ENCODE measurements at places on chromosomes 11 and 22. TPM values are rescaled to one million over a fixed set of nuclear protein-coding genes. Genes with fewer than 3 reads are reported as not detected.
A peak's percentile ranks its signal among the peaks of the same experiment; 100 is the strongest.

Gene CARD18
- not detected for total RNA-seq

Gene ARHGAP20
- not detected for total RNA-seq

Gene PRR33
- not detected for total RNA-seq

Gene MTNR1B
- total RNA-seq: not detected

Gene TLCD5
- total RNA-seq: 1.7 TPM

Gene SHANK3
- 0.05 TPM for total RNA-seq

Gene MUC5B
- total RNA-seq: not detected

Gene IRF7
- total RNA-seq: 63.1 TPM

Gene TREH
- total RNA-seq: not detected

Gene LRRC32
- 5.7 TPM for total RNA-seq

Gene INTS4
- total RNA-seq: 58.2 TPM

Gene GTSE1
- total RNA-seq: 39.0 TPM

- no peak overlapping the region for H3K27ac ChIP-seq
- DNase-seq: no peak
- no peaks in the 10 kb centered on the region for H3K36me3 ChIP-seq
- no peaks in the 10 kb centered on the region for H3K4me1 ChIP-seq
- H3K27me3 ChIP-seq: peaks cover 2% of the 10 kb centered on the region
- no peak overlapping the region for H3K4me3 ChIP-seq
These were observed 50.6 kb upstream of the DEUP1 start for GRCh38 chr11:93279851-93280347.

DNA sequence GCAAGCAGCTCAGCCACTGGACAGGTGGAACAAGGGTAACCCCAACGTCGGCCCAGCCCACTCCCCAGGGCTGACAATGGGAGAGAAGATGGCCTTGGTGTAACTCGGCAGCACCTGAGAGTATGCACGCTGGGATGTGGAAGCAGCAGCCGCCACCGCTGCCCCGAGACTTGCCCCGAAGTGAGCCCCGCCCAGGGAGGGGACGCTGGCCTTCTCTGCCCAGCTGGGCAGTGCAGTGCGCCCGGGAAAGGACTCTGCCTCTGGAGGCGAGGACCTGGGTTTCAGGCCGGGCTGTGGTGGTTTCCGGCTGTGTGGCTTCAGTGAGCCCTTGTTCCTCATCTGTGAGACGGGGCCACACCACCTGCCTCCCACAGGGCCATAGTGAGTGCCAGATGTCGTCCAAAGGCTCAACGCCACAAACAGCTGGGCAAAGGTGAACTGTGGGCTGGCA, 8.6 kb upstream of the POLDIP3 start:
- DNase-seq: no peak
- H3K27me3 ChIP-seq: no peaks in the 10 kb centered on the region
- H3K27ac ChIP-seq: no peak overlapping the region
- no peak overlapping the region for H3K4me3 ChIP-seq
- H3K4me1 ChIP-seq: peaks cover 6% of the 10 kb centered on the region
- peaks cover 8% of the 10 kb centered on the region for H3K36me3 ChIP-seq

GRCh38 chr11:93984936-93985335, 36.2 kb upstream of the HEPHL1 start:
- no peak overlapping the region for H3K4me3 ChIP-seq
- no peaks in the 10 kb centered on the region for H3K36me3 ChIP-seq
- DNase-seq: no peak

GRCh38 chr11:95556011-95556341, 233.6 kb downstream of the FAM76B start:
- peak overlapping the region; percentile 86 for H3K27ac ChIP-seq
- H3K4me3 ChIP-seq: peak overlapping the region; percentile 10
- H3K4me1 ChIP-seq: peaks cover 54% of the 10 kb centered on the region
- H3K36me3 ChIP-seq: peaks cover 9% of the 10 kb centered on the region
- H3K27me3 ChIP-seq: no peaks in the 10 kb centered on the region
- DNase-seq: no peak

DNA sequence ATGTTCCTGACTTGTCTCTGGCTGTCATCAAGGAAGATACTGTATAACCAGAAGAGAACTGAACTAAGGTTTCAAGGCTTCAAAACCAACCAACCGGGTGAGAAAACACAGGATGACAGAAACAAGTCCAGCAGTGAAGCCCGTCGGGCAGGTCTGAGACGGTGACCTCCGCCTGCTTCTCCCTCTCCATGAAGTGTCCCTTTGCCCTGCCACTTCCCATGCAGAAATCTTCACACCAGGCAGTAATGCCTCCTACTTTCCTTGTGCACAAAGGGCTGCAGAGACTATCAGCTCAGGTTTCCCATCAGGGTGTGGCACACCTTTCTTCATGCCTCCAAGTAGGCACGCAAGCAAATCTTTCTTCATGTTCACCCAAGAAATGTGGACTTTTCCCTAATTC, 24.2 kb downstream of the PRDM10 start:
- DNase-seq: no peak
- H3K36me3 ChIP-seq: peaks cover 3% of the 10 kb centered on the region
- H3K4me3 ChIP-seq: no peak overlapping the region
- no peaks in the 10 kb centered on the region for H3K4me1 ChIP-seq
- no peaks in the 10 kb centered on the region for H3K27me3 ChIP-seq

- no peak overlapping the region for H3K4me3 ChIP-seq
- DNase-seq: no peak
- H3K4me1 ChIP-seq: peaks cover 68% of the 10 kb centered on the region
- no peaks in the 10 kb centered on the region for H3K27me3 ChIP-seq
- H3K36me3 ChIP-seq: peaks cover 61% of the 10 kb centered on the region
- peak overlapping the region; percentile 60 for H3K27ac ChIP-seq
These were observed 6.9 kb downstream of the GTPBP1 start for GRCh38 chr22:38712486-38713207.

- H3K27me3 ChIP-seq: no peaks in the 10 kb centered on the region
- H3K36me3 ChIP-seq: no peaks in the 10 kb centered on the region
- no peak overlapping the region for H3K4me3 ChIP-seq
These were observed 80.4 kb downstream of the MYEOV start for GRCh38 chr11:69374110-69374945.

GRCh38 chr22:37628830-37629229, 10.6 kb upstream of the SH3BP1 start:
- H3K27me3 ChIP-seq: no peaks in the 10 kb centered on the region
- no peak for DNase-seq
- H3K4me3 ChIP-seq: no peak overlapping the region
- H3K4me1 ChIP-seq: peaks cover 54% of the 10 kb centered on the region
- H3K27ac ChIP-seq: peak overlapping the region; percentile 34

- no peak overlapping the region for H3K27ac ChIP-seq
- H3K4me3 ChIP-seq: no peak overlapping the region
- DNase-seq: no peak
- no peaks in the 10 kb centered on the region for H3K27me3 ChIP-seq
These were observed 89.0 kb downstream of the OPCML start for GRCh38 chr11:133443206-133443747.

- H3K36me3 ChIP-seq: peaks cover 3% of the 10 kb centered on the region
- H3K27ac ChIP-seq: no peak overlapping the region
- H3K4me1 ChIP-seq: peaks cover 5% of the 10 kb centered on the region
- H3K27me3 ChIP-seq: peaks cover 22% of the 10 kb centered on the region
- DNase-seq: no peak
These were observed 3.0 kb downstream of the PACSIN3 start for GRCh38 chr11:47183031-47183856.

GRCh38 chr11:126585774-126586491, 230.4 kb downstream of the ST3GAL4 start:
- H3K4me1 ChIP-seq: no peaks in the 10 kb centered on the region
- no peak for DNase-seq
- no peaks in the 10 kb centered on the region for H3K36me3 ChIP-seq
- no peak overlapping the region for H3K4me3 ChIP-seq
- H3K27me3 ChIP-seq: no peaks in the 10 kb centered on the region

DNA sequence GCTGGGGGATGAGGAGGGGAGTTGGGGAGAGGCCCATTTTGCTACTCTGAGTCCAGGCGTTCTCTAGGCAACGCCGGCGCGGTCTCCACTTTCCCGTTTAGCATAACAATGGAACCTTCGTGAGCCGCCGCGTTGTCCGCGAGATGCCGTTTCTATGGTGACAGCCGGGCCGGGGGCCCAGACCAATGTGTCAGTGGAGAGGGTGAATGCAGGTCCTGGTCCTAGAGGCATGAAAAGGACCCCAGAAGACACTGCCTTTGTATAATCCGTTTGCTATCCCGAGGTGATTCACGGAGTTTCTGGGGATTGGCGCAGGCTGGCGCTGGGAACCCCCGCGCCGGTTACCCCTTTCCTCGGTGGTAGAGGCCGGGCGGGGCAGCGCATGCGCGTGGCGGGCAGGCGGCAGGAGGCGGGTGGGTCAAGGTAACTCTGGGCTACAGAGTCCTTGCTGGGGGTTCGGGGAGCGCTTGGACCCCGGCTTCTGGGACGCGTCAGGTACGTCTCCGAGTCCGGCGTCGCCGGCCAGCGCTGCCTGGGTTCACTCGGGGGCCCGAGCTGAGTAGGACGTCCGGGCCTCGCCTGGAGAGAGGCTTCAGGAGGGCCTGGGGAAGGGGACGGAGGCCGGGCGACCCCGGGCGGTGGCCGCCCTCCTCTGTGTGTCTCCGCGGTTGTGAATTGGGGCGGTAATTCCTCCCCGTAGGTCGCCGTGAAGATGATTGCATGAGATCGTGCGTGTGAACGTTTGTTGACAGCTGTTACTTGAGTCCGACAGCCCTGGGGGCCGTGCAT, at the start of the genes CBY1 and FAM227A:
Gene CBY1, plus strand, starts transcription at position 383 of the 789 bp plus-strand sequence. CDS start 11,417 bp downstream, outside the sequence.
Gene FAM227A, minus strand, starts transcription at position 137 of the 789 bp plus-strand sequence. CDS start 6,224 bp downstream, outside the sequence.
- H3K4me3 ChIP-seq: peak within 1 kb of the TSS; percentile 93
- peak within 1 kb of the TSS; percentile 98 for H3K27ac ChIP-seq
- H3K27me3 ChIP-seq: no peaks in the 10 kb centered on the region
- H3K4me1 ChIP-seq: peaks cover 16% of the 10 kb centered on the region
- DNase-seq: peak; percentile 83
- H3K36me3 ChIP-seq: no peaks in the 10 kb centered on the region

- no peak for DNase-seq
- peaks cover 5% of the 10 kb centered on the region for H3K27me3 ChIP-seq
- H3K4me3 ChIP-seq: no peak overlapping the region
- no peak overlapping the region for H3K27ac ChIP-seq
- H3K36me3 ChIP-seq: no peaks in the 10 kb centered on the region
These were observed 642 bp upstream of the SEPTIN3 start for GRCh38 chr22:41968601-41969000.

- H3K36me3 ChIP-seq: no peaks in the 10 kb centered on the region
- H3K27me3 ChIP-seq: no peaks in the 10 kb centered on the region
- DNase-seq: no peak
- no peak overlapping the region for H3K27ac ChIP-seq
- no peak overlapping the region for H3K4me3 ChIP-seq
These were observed 2082.1 kb upstream of the RAG2 start for GRCh38 chr11:38680166-38680565.

- DNase-seq: no peak
- H3K27ac ChIP-seq: no peak overlapping the region
- H3K4me3 ChIP-seq: no peak overlapping the region
- H3K36me3 ChIP-seq: no peaks in the 10 kb centered on the region
- peaks cover 3% of the 10 kb centered on the region for H3K27me3 ChIP-seq
These were observed 74.3 kb downstream of the RPUSD4 start for GRCh38 chr11:126137136-126137535.

DNA sequence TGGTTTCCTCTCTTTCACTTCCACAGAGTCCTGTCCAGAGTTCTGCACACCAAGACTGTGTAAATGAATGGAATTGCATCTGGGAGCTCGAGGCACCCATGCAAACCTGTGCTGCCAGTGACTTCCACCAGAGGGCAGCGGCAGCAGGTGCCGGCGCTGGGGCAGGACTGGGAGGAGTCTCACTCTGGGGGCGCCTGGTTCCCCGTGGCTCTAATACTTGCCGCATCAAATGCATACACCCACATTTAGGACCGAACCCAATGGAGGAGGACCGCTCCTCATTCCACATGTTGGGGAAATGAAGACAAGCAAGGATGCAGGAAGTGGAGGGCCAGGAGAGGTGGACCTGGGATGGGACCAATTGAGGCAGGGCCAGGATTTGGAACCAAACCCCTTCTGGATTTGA, 1.1 kb upstream of the CD6 start:
- peaks cover 12% of the 10 kb centered on the region for H3K27me3 ChIP-seq
- peak overlapping the region; percentile 47 for H3K4me3 ChIP-seq
- peaks cover 43% of the 10 kb centered on the region for H3K4me1 ChIP-seq
- H3K36me3 ChIP-seq: peaks cover 25% of the 10 kb centered on the region

- peaks cover 32% of the 10 kb centered on the region for H3K27me3 ChIP-seq
- DNase-seq: no peak
- H3K4me3 ChIP-seq: peak overlapping the region; percentile 46
- H3K36me3 ChIP-seq: no peaks in the 10 kb centered on the region
These were observed 710 bp downstream of the TUB start for GRCh38 chr11:8081591-8082250.

GRCh38 chr22:38414009-38414395, 41.0 kb downstream of the KCNJ4 start:
- H3K4me1 ChIP-seq: no peaks in the 10 kb centered on the region
- no peaks in the 10 kb centered on the region for H3K36me3 ChIP-seq
- peaks cover 4% of the 10 kb centered on the region for H3K27me3 ChIP-seq
- DNase-seq: no peak

GRCh38 chr11:9802291-9802861, 138.5 kb downstream of the SWAP70 start:
- no peaks in the 10 kb centered on the region for H3K27me3 ChIP-seq
- H3K27ac ChIP-seq: no peak overlapping the region
- no peaks in the 10 kb centered on the region for H3K4me1 ChIP-seq

DNA sequence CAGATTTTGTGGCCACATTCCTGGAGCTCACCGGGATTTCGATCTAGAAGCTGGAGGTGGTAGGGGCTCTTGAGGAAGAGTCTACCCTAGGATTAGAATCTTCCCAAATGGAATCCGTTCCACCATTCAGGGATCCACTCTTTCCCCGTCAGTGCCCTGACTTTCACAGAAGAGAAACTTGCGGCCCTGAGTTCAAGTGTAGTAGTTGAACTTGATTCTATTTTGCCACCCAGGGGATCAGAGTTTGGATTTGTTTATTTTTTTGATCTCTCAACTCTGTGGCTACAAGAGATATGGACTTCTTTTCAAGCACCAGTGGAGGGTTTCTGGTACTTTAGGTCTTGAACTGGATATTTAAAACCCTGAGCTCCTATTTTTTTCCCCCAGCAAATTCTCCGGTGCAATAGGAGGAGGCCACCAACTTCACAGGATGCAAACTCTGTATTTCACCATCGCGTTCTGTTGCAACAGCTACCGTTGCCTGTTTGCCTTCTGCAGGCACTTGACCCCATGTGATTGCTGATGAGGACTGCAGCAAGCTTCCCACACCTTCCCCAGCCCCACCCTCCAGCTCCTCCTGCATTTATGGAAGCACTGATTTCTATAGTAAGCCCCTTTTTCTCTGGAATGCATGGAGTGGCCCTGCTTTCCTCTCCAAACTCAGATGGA, 14.8 kb upstream of the MRGPRF start:
- H3K27me3 ChIP-seq: peaks cover 2% of the 10 kb centered on the region
- DNase-seq: no peak
- no peak overlapping the region for H3K4me3 ChIP-seq
- no peak overlapping the region for H3K27ac ChIP-seq
